ENCODE measurements at places on chromosomes 13 and 19.

GRCh38 chr13:91017031-91017668 lies 330.3 kb upstream of the MIR17HG start:
- peak; percentile 3 for DNase-seq

- no peak for DNase-seq
Observed at GRCh38 chr19:32131005-32131404, 214.4 kb upstream of the ZNF507 start.

GRCh38 chr13:64272681-64273080 lies 2857.0 kb upstream of the PCDH20 start:
- DNase-seq, result no peak

- no peak for DNase-seq
Observed at GRCh38 chr13:51778392-51778791, 25.6 kb downstream of the DHRS12 start.

- DNase-seq, result no peak
Observed at GRCh38 chr13:51111997-51112396, 923 bp upstream of the C13orf42 start.

DNA sequence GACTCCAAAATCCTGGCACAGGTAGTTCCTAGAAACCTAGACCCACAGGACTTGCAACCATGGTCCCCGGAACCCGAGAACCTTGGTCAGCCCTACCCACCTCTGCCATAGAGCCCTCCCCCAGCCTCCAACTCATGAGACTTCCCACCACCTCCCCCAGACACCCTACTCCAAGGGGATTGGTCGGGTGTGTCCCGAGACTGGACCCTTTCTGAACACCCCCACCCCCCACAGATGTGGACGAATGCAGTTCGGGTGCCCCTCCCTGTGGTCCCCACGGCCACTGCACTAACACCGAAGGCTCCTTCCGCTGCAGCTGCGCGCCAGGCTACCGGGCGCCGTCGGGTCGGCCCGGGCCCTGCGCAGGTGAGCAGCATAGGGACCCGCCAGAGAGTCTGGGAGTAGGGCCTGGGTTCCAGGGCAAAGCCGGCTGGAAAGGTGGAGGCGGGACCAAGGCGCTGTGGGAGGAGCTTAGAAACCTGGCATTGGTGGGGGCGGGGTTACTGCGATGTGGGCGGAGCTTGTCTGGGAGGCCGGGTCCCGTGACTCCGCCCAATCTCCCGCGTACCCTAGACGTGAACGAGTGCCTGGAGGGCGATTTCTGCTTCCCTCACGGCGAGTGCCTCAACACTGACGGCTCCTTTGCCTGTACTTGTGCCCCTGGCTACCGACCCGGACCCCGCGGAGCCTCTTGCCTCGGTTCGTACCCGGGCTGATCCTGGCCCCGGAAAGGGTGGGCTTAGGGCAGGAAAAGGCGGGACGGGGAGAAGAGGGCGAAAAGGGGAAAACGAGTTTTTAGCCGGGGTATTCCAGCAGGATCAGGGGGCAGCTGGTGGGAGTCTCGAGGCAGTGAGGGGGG lies 11.9 kb downstream of the LTBP4 start:
- peak; percentile 22 for DNase-seq

DNA sequence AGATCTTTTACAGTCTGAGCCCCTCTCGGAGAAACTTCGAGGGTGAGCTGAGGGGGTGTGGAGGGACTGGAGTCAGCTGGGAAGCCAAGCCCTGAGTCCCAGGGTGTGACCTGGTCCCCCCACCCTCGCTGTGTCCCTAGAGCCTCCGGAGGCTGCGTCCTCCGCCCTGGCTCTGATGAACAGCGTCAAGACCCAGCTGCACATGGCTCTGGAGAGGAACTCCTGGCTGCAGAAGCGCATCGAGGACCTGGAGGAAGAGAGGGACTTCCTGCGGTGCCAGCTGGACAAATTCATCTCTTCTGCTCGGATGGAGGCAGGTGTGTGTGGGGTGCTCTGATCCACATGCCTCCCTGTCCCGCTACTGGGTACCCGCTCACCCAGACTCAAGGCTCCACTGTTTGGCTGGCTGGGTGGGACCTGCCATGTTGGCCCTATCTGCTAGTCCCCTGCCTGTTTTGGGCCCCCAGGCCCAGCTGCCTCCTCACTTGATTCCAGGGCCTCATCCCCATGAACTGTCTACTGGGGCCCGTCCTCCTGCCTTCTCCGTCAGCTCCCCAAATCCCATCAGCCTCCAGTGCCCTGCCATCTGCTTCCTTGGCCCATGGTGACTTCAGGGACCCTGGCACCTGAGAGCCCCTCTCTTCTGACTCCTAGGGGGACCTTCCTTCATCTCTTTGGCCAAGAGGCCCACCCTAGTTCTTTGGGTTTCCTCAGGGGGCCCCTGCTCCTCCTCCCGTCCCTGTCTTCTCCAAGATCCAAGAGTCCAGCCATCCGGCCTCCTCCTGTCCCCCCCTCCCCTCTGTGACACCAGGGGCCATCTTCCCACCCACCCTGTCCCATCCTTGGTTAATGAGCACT lies 1.5 kb downstream of the CCDC106 start:
- DNase-seq, result no peak

- DNase-seq, result no peak
Observed at GRCh38 chr19:39874404-39874803, 28.2 kb upstream of the FBL start.

DNA sequence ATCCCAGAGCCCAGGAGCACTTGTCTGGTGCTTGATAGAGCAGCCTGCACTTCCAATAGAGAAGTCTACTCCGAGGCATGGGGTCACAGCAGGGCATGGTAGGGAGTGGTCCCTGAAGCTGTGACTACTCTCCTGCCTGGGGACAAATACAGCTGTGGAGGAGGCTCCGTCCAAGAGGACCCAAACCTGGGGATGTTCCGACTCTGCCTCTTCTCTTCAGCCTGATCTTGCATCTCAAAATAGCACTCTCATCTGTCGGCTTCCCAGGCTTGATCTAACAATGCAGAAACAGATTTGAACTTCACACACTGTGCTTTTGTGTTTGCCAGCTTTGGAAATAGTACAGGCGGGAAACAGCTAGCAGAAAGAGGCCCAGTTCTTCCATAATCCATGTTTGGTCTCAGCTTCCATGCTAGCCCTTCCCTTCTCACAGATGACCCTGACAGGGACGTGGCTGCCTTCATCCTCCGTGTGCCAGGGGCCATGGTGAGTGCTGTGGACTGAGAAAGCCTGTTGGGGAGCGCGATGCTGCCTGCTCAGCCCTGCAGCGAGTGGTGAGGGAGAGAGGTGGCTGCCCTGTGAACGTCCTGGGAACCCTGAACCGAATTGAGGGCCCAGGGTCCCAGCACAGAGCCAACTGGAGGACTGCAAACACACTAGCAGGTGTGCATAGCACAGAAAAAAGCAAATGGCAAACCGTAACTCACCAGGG lies 150.3 kb upstream of the GPR12 start:
- no peak for DNase-seq

DNA sequence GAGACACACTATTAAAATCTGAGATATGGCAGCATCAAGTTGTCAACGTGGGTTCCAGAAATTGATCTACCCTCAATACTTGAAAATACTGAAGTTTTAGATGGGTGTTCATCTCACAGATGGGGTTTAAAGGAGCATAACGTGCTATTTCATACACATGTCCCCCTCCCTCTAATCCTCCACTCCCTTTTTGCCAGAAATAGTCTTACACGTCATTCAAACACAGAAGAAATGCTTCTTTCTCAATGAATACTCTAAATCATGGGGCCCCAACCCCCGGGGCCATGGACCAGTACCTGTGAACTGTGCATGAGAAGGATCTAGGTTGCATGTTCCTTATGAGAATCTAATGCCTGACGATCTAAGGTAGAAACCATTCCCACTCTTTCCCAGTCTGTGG lies 19.6 kb downstream of the KLF12 start:
- no peak for DNase-seq

GRCh38 chr19:2332341-2333026 lies 4.0 kb downstream of the SPPL2B start:
- DNase-seq, result peak; percentile 8

DNA sequence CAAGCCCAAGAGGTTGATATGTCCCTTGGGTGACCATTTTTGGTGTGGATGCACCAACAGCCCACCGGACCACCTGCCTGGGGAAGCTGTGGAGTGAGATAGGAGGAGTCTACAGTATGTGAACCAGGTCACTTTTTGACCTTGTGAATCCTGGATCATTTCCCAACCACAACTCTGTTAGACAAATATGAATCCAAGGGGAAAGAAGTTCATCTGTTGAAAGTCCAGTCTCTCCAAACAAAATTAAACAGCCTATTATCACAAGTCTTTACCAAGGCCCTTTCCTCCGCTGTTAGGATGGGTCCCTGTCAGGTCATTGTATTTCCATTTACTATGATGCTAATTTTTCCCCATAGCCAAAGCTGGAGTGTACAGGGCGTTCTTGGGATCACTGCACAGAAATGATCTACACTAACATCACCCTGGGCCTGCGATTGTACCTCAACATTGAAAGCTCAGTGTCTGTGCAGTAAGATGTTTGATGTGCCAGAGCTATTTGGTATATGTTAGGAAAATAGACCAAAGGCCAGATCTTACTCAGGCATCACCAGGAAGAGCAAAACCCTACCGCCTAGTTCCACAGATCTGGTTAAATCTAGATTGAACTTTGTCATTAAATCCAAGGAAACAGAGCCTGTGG lies 117.1 kb downstream of the STARD13 start:
- no peak for DNase-seq

DNA sequence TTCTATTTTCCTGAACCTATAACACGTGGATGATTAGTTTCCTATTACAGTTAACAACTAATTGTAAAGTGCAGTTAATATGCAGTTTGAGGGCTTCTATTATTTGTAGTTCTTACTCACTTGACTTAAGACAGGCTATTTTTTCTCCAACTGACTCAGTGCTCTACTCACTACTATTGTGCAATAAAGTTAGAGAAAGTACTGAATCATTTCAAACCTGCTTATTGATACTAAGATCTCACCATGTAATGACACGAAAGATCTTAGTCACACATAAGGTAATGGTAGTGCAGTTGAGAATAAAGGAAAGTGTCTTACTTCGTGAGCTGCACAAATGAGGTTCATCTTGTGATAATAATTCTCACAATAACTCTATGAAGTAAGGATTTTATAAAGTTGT lies 22.8 kb upstream of the ITM2B start:
- DNase-seq, result no peak

DNA sequence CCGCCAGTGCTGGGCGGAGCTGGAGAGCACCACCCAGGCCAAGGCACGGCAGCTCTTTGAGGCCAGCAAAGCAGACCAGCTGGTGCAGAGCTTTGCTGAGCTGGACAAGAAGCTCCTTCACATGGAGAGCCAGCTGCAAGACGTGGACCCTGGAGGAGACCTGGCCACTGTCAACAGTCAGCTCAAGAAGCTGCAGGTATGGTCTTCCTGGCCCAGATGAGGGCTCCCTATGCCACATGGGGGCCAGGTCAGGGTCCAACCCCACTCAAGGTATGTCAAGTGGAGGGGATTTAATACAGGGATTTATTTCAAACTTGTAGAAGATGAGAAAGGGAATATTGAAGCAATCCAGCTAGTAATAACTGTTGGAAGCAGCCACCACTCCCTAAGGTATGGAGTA lies 42.5 kb upstream of the SHKBP1 start:
- DNase-seq, result no peak

DNA sequence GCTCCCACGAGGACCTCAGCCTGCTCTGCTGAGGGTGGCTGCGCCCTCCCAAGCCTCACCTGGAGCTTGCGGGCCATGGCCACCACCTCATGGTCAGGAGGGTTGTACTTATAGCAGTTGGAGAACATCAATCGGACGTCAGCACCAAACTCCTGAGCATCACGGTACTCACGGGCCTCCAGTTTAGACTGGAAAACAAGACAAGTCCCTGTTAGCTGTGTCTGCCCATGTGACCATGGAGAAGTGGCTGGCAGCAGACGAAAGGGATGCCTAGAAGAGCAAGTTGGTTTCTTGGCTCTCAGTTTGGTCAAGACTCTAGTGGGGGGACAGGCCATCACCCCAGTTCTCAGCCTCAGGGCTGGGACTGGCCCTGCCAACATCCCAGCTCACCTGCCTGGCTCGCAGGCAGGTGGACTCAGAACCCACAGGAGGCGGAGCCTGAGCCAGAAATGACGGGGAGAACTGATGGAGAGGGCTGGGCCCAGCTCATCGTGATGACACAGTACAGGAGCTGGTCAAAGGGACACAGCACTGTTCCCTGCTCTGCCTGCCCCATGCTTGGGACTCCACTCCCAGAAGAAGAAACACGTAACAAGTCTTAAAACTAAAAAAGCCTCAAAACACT lies 31.2 kb upstream of the EPHX3 start:
- no peak for DNase-seq

DNA sequence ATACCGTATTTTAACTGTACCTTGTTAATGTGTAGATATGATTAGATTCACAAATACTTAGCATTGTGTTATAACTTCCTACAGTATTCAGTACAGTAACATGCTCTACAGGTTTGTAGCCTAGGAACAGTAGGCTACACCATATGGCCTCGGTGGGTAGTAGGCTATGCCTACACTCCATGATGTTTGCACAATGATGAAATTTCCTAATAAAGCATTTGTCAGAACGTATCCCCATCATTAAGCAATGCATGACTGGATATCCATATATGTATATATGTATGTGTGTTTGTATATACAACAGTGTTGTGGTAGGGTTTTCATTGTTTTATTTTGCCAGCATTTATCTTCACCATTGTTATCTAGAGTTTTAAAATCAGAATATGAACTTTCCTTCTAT lies 119.4 kb downstream of the SLC7A1 start:
- DNase-seq, result no peak

- DNase-seq, result peak; percentile 60
Observed at GRCh38 chr19:18422530-18423191, 3.5 kb downstream of the SSBP4 start.

DNA sequence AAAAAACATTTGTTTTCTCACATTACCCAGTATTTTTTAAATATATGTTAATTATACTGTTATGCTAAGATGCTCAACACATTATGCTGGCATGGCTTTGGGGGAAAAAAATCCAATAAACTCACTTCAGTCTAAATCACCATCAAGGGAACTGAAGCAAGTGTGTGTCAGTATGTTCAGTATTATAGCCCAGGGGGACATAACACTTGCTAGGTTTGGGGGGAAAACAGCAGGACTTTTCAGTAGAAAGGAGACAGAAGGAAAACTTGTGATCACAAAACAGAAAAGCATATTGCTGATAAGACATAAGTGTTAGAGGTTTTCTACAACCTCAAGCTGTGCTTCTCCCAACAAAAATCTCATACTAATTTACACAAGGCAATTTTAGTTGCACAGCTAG lies 1759.9 kb upstream of the PCDH20 start:
- no peak for DNase-seq

- peak; percentile 34 for DNase-seq
Observed at GRCh38 chr19:12867120-12868099, 13.8 kb downstream of the DNASE2 start.

- DNase-seq, result no peak
Observed at GRCh38 chr19:10660346-10660745, 6.2 kb downstream of the ILF3 start.

GRCh38 chr13:79995334-79995733 lies 345.6 kb downstream of the SPRY2 start:
- DNase-seq, result no peak

All from CD4-positive, alpha-beta T cell treated with Interleukin-4 for 4 hours (primary cell).